Stimulated activated CD4-positive, alpha-beta T cell treated with anti-CD3 and anti-CD28 coated beads, Interleukin-1b, Interleukin-23, amount 100 ng/mL, for 1 hour (primary cell): ENCODE measurements at places on chromosomes 3 and 15.

DNA sequence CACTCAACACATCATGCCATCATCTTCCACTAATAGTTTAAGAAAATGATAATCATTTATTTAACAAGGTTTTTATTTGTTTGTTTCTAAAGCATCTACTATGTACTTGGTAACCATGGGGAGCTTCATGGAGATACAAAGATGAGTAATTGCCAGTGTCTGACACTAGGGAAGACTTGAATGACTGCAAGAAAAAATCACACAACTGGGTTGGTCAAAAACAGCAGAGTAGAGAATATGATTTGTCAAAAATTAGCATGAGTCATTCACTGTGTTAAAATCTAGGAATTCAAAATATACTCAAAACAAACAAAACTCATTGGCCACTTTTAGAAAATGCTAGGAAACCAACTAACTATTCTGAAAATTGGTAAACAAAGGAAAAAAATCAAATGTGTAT is 6.3 kb downstream of the BNC1 start:
- DNase-seq = no peak

DNA sequence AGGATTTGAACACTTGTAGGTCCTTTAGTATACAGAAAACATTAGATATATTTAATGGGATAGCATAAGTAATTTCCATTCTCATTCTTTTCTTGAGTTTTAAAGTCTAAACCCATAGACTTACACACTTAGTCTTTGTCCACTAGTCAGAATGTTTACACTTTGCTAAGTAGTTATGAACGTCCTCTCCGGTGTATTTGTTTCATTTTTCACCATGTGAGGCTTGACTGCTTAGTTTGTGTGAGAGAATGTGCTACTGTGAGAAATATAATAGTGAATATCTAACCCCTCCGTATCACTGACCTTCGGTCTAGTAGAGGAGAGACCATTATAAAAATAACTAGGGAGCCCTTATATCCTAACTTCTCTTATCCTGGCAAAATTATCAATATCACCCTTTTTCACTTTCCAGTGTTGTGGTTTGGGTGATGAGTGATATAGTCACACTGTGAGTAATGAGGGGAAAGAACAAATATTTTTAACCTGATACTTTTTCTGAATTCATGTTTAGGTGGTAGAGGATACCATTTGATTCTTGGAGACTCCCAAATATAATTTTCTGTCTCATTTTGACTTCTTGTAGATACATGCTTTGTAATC is 122.4 kb downstream of the UBE2E2 start:
- no peak for DNase-seq

DNA sequence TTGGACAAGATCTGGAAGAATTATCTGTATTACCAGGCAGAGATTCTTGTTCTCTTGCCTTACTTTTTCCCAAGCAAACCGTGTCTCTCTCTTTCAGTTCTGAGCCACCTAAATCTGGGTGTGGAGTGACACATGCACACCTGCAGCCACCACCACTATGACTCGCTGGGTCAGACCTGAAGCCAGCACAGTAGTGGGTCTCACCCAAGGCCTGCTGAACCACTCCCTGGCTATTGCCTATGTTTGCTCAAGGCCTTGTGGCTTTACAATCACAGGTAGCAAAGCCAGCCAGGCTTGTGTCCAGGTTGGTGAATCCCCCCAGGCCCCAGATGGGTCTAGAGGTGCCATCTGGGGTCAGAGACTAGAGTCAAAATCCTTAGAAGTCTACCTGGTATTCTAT is 28.7 kb upstream of the COPB2 start:
- no peak for DNase-seq

GRCh38 chr15:60343221-60343970 is 54.4 kb downstream of the ANXA2 start:
- DNase-seq = no peak

DNA sequence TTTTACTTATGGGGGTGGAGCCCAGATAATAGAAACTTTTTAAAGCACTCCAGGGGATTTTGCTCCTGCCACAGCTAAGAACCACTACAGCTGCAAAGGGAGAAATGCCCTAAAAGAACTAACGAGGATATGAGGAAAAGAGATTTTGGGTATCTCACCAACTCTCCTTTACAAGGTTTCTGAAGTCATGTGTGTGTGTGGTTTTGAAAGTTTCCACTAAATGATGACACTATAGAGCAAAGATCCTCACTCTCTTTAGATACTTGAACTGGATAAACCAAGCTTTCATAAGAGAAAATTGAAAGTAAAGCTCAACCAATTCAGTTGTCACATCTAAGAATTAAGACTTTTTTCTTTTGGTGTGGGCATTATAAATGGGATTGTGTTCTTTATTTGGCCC is 455.3 kb upstream of the ALCAM start:
- DNase-seq = no peak

- no peak for DNase-seq
These were observed 16.1 kb downstream of the MAP6D1 start for GRCh38 chr3:183809270-183809669.

DNA sequence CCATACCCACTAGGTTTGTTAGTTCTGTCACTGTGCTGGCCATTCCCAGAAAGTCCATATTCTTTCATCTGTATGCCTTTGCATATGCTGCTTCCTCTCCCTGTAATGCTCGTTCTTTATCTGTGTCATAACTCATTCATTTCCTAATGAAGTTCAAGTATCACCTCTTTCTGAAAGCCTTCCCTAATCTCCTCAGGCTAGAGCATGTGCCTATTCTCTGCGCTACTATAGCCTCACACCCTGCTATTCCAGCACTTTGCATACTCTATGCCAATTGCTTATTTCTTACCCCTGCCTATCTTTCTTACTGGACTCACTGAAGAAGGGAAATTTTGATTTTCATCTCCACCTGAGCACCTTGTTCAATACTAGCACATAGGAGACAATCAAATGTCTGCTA is 25.6 kb upstream of the C2CD4B start:
- no peak for DNase-seq

- DNase-seq = no peak
These were observed 5.7 kb downstream of the EIF4G1 start for GRCh38 chr3:184320104-184320445.

GRCh38 chr3:15300323-15301078 is 31.9 kb downstream of the SH3BP5 start:
- no peak for DNase-seq

GRCh38 chr3:148901987-148902791 is 37.1 kb downstream of the CPA3 start:
- no peak for DNase-seq

DNA sequence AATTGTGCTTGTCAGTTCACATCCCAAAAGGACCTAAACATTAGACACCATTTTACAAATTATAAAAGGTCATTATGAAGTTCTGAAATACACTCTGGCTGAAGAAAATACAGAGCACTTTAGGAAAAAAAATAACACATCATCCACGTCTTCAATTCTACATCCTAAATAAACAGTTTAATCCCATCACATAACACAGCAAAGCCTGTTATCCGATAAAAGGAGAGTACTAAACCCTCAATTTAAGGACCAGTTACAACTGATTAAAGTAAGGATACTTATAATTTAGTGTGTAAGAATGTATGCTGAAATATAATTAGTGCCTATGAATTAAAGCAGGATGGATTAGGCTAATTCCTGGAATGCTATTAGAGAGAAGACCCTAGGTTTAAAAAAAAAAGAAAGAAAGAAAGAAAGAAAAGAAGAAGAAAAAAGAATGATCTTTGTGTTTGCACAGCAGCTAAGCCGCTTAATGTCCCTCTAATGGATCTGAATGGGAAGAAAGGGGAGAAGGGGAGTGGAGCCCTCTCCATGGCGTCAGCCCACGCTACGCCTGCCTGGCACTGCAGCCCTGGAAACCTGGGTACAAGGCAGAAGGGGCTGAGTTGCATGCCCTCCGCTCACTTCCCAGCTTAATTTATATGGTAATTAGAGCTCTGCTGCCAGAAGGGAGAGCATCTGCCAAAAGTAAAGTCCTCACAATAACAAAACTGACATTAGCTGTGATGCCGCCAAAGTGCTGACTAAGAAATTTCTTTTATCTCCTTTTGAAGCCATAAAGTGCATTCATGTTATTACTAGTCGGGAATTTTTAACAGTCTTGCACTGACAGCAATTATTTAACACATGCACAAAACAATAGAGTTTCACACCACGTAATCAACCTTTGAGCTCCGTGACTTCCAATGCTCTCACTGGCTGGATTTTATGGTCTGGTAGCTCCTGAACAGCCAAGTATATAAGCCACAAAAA is 90.0 kb downstream of the FSIP1 start:
- no peak for DNase-seq

GRCh38 chr3:114874522-114874971 is 272.5 kb downstream of the ZBTB20 start:
- no peak for DNase-seq
